ENCODE measurements at places on chromosomes 13 and 19.

DNA sequence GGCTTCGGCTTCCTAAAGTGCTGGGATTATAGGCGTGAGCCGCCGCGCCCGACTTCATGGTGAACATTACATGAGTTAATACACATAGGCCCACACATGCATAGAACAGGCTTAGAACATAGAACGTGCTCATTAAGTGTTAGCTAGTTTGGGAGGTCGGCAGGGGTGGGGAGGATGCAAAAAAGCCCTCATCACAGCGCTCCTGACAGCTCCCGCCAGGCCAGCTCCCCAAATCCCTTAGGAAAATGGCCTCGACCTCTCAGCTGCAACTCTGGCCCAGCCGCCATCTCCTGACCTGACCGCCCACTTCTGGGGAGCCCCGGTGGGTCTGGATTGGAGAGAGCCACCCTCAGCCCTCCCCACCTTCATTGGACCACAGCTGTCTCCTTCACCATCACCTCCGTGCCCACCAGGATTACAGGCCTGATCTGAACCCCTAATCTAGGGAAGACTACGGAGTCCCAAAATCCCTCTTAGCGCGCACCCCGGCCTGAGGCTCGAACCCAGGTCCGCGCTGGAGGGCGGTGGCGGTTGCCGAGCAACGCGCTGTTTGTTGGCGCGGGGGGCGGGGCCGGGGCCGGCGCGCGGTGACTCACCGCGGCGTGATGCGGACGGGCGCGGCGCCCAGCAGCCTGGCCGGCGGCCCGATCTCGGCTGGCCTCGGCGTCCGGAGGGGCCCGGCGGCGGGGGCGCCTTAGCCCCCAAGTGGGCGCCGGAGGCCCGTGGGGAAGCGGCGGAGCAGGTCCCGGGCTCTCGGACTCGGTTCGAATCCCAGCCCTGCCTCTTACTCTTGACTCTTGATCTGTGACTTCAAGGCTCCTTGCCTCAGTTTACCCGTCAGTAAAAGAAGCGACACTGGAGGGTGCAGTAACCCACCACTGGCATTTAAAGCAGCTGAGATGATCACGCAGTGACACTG lies 26.7 kb upstream of the NANOS3 start:
- DNase-seq: no peak

DNA sequence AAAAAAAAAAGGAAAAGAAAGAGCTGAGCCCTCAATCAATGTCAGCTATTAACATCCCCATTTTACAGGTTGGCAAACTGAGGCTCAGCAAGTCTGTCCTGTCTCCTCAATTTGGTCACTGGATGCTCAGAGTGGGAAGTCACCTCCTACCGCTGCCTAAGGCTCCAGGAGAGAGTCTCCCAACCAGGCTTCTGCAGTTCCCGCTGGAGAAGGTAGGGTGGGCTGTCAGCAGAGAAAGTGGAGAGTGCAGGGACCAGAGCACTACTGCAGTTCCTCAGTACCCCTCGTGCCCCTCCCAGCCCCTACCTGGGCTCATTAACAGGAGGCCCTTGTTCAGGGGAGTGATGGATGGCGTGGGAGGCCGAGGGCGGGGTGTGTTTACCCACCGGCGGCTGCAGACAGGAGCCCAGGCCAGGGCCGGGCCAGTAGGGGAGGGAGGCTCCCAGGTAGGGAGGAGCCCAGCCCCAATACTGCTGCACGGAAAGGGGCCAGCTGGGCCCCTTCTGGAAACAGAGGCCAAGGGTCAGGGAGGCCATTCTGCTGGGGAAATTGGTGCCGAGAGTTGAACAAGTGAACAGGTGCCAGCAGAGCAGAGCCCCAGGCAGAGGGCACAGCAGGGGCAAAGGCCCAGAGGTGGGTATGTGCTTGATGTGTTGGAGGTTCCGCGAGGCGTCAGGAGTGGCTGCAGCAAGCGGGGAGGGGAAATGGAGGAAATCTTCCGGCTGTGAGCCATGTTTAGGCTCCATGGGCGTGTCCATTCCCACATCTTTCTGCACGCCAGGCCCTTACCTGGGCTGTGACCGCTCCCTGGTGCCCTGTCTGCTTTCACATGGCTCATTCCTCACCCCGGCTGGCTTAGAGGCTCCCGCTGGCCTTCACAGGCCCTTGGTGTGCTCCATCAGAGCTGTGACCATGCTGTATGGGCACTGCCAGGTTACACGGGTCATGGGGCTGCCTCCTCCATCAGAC lies 7.6 kb upstream of the COMP start:
- no peak for DNase-seq

GRCh38 chr19:31154021-31154420 lies 195.2 kb downstream of the TSHZ3 start:
- DNase-seq: peak; percentile 19

DNA sequence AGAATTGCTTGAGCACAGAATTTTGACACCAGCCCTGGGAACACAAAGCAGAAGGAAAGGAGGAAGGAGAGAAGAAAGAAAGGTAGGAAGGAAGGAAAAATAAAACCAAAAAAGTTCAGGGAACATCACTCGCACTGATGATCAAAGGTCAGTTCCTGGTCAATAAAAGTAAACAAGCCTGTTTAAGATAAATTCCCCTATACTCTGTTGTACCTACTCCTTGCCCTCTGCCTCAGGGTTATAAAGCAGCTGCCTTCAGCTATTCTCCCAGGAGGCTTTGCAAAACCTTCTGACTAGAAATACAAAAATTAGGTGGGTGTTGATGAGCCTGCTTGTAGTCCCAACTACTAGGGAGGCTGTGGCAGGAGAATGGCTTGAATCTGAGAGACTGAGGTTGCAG lies 14.9 kb upstream of the ZNF91 start:
- DNase-seq: no peak

GRCh38 chr19:1136201-1136600 lies 32.4 kb downstream of the GPX4 start:
- DNase-seq: no peak

DNA sequence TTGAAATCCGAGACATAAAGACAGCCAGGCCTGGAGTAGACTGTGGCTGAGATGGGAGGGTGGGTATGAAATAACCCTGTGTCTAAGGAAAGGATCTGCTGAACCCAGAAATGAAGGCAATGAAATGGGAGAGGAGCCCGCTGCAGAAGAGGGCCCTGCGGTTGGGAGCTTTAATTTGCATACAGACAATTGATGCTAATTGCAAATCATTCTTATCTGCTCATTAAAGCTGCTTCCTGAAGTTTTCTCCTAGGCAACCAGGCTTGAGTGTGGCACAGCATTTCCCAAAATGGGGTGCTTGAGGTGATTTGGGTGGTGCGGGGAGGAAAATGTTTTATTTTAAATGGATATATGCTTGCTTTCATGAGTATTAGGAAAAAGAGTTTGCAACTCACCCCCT lies 55.4 kb downstream of the DPF1 start:
- no peak for DNase-seq

DNA sequence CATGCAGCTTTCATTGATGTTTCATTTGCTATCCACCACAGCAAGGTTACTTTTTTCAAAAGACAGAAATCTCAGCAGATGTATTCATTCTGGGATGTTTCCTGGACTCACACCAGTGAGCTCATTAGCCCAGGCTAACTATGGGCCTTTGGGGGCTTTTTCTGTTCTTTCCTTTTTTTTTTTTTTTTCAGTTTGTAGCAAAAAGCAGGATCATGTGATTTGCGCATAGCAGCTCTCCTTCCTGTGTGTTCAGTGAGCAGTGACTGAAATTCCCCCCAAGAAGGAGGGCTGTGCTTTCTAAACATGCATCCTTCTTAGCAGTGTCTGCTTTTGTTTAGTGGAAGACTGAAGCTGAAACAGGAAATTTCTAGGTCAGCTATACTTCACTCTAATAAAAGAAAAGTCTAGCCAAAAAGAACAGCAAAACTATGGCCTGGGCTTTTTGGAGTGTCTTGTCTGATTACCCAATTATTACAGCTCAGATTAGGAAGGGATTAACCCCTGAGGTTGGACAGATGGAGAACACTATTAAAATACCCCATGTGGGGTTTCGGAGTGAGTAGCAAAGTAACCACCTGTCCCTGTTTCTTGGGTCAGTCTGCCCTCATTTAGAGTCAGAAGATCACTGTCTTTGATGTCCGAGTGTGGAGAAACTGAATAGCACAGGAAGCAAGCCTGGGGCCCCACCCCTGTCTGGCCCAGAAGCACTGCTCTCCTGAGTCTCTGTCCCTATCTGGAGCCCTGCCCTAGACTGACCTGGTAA lies 8.9 kb upstream of the AMER2 start:
- DNase-seq: no peak

DNA sequence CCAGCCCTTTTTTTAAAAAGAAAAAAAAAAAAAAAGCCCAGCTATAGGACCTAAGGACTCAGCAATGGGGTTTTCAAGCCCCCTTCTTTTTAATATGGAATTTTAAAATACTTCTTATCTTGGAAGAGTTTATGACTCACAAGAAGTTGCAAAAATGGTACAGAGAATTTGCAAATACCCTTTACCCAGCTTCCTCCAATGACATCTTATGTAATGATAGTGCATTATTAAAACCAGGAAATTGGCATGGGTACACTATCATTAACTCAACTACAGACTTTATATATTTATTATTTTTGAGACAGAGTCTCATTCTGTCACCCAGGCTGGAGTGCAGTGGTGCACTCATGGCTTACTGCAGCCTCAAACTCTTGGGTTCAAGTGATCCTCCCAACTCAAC lies 16.1 kb downstream of the TMEM38A start:
- DNase-seq: no peak
